ENCODE measurements at places on chromosomes 3 and 15.

DNA sequence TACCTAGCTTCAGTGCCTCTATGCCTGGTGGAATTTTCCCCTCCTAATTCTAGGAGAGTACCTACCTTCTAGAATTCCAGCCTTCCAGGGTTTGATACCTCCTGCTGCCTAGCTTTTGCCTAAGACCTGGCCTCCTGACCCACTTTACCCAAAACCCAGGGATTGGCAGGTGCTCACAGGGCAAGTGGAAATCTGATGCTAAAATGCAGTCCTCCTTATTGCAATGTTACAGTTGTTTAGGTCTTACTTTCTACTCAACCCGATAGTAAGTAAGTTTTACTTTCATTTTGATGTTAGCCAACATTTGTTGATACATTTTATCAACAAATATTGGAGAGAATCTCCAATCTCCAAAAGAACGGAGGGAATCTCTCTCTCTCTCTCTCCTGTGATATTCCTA is 275.9 kb downstream of the DOCK3 start:
- no peak for DNase-seq

DNA sequence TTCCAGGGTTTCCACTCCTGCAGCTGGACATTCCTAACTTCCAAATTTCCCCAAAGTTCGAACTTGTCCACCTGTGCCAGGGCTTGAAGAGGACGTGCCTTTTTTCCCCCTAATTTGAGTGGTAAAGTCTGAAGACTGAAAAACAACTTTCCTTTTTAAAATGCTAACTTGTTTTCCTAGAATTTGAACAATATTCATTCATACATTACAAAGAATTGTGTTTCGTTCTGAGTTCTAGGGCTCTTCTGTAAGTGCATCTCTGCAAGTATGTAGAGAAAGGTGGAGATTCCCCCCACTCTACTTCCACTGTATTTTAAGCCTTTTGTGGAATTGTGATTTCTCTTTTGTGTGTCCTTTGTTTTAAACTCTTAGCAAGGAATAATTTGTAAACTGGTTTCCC is 9.4 kb downstream of the DPH3 start:
- no peak for DNase-seq

GRCh38 chr3:157930000-157930780 is 176.0 kb downstream of the SHOX2 start:
- no peak for DNase-seq

GRCh38 chr15:64096668-64097384 is 1.0 kb downstream of the SNX1 start:
- peak; percentile 57 for DNase-seq
